Spinal cord (tissue), 10 donors: ENCODE measurements at places on chromosomes 11 and 22.
A peak's percentile ranks its signal among the peaks of the same experiment; 100 is the strongest.

DNA sequence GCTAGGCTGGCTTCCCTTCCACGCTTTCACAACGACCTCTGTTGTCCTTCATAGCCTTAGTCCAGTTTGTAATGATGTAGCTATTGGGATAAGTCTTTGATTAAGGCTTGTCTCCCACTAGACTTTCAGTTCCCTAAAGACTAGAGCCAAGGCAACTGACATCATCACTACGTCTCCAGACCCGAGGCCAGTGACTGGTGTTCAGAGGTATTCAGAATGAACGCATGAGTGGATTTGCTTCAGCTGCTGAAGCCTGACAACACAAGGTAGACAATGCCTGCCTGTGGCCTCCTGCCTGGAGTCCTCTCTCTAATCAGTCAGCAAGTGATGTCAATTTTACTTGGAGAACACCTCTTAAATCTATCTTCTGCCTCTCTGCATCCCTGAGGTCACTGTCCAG, 13.6 kb downstream of the EFCAB6 start:
- no peak for DNase-seq

DNA sequence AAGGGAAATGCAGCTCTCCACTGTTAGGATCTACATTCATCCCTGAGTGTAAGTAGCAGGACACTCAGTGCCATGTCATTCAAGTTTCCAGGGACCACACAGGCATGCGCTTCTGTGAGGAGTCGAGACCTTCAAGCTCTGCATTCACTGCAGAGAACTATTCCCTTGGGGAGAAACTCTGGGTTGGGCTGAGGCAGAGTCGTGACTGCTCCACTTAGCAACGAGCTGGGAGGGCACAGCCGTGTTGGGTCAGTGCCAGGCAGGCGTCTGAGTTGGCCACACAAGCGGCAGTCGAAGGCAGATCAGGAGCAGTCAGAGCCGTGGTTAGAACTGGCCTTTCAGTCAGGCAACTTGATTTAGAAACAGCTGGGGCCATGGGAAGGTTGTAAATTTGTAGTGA, 14.7 kb downstream of the MPEG1 start:
- DNase-seq, result peak; percentile 70

GRCh38 chr11:76850815-76851214, 9.9 kb upstream of the ACER3 start:
- no peak for DNase-seq

GRCh38 chr11:65430406-65431217, 8.0 kb downstream of the NEAT1 start:
- no peak for DNase-seq

GRCh38 chr11:115384236-115384635, 120.0 kb downstream of the CADM1 start:
- no peak for DNase-seq
